Astrocyte (in vitro differentiated cells and primary cell): ENCODE measurements at places on chromosomes 11 and 22. TPM values are rescaled to one million over a fixed set of nuclear protein-coding genes. Genes with fewer than 3 reads are reported as not detected.

The NPAT gene
- total RNA-seq: 10.3 and 10.4 TPM in 2 replicates

DNA sequence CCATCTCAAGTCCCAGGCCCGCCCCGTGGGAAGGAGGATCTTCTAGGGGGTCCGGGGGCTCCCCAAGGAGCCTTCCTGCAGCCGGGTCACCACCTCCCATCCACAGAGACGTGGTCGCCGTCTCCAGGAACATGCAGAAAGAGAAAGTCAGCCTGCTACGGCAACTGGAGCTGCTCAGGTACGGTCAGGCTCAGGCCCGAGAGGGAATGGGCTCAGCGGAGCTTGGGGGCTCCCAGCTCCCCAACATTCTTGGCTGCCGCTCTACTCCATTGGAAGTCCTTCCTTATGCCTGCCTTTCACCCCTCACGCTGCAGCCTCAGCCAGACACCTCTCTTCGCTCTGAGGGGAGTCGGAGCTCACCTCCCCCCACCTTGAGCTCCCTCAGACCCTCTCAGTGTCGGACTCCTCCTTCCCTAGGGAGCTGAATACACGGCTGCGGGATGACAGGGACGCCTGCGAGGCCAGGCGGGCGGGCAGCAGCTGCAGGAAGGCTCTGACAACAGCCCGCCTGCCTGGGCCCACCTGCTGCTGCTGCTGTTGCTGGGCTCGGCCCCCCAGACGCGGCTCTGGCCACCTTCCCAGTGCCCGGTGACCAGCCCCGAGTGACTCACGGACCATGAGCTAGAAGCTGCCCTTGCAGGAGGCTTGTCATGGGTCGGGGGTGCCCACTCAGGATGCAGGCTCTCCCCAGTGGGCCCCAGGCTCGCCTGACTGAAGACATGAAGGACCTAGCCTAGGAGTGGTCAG is 1.5 kb upstream of the CD151 start:
- no peaks in the 10 kb centered on the region for H3K36me3 ChIP-seq
- H3K4me1 ChIP-seq: peaks cover 58% of the 10 kb centered on the region
- H3K4me3 ChIP-seq: peak overlapping the region; percentile 2
- H3K27me3 ChIP-seq: no peaks in the 10 kb centered on the region

The TRIM51 gene
- not detected in 2 replicates for total RNA-seq

DNA sequence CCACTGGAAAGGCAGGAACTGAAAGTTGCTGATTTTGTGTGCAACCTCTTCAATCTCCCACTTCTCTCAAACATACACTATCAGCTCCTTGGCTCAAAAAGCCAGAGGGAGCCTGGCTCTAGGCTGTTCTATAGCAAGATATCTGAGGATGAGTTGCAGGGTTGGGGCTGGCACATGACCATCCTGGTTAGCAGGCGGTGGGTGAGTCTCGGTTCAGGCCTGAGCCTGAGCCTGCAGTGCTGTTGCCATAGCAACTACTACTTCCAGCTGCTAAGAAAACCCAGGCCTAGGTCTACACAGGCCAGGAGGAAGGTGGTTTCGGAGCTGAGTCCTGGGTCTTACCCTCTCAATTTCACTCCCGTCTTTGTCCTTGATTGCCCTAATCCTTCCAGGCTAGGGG is 39.0 kb downstream of the CWC15 start:
- peak; percentile 54 for DNase-seq
- H3K27me3 ChIP-seq: no peaks in the 10 kb centered on the region
- no peak overlapping the region for H3K4me3 ChIP-seq
- H3K27ac ChIP-seq: peak overlapping the region; percentile 93

DNA sequence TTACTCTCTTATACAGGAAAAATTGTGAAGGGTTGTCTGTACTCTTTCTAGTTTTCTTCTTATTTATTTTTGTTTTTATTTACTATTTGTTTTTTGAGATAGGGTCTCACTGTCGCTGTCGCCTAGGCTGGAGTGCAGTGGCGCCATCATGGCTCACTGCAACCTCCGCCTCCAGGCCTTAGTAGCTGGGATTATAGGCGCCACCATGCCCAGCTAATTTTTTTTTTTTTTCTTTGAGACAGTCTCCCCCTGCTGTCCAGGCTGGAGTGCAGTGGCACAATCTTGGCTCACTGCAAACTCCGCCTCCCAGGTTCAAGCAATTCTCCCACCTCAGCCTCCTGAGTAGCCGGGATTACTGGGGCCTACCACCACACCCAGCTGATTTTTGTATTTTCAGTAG is 18.4 kb downstream of the CUL5 start:
- H3K27me3 ChIP-seq: no peaks in the 10 kb centered on the region
- DNase-seq: no peak
- no peaks in the 10 kb centered on the region for H3K4me1 ChIP-seq
- no peaks in the 10 kb centered on the region for H3K36me3 ChIP-seq
- no peak overlapping the region for H3K27ac ChIP-seq
- no peak overlapping the region for H3K4me3 ChIP-seq

The SPI1 gene
- not detected in 2 replicates for total RNA-seq

The SLC6A5 gene
- not detected in 2 replicates for total RNA-seq

The OR52I2 gene
- total RNA-seq: not detected in 2 replicates

GRCh38 chr11:60852982-60853950 is 2.5 kb downstream of the PTGDR2 start:
- no peak overlapping the region for H3K4me3 ChIP-seq
- H3K27ac ChIP-seq: no peak overlapping the region
- H3K36me3 ChIP-seq: peaks cover 6% of the 10 kb centered on the region
- no peak for DNase-seq
- H3K4me1 ChIP-seq: peaks cover under 1% of the 10 kb centered on the region

DNA sequence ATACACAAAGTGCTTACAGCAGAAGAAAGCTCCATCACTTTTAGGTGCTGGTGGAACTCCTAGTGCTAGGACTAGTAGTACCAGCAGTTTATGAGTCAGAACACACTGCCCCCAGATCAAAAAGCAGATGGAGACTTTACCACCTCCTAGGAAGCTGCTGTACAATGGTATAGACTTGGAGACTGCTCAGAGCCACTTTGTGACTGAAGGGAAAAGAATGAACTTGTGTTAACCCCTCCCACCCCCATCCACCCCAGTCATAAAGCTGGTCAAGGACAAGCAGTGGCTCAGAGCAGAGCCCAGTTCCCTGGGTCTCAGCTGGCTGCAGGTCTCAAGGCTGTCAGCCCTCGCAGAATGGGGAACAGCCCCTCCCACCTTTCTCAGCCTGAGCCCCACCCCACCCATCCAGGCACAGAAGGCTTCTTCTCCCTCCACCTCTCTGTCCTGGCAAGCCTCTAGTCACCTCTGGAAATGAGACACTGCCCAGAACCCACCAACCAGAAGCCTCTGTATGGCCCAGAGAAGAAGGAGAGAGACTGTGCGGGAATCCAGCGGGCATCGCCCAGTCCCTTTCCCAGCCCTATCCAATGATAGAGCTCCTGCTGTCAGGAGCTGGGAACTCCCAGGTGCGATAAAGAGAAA is 23.8 kb downstream of the PACSIN2 start:
- no peaks in the 10 kb centered on the region for H3K36me3 ChIP-seq
- H3K27ac ChIP-seq: peak overlapping the region; percentile 72
- H3K4me3 ChIP-seq: peak overlapping the region; percentile 41

The NOL12 gene
- total RNA-seq: 17.9 and 18.1 TPM in 2 replicates

The MTCH2 gene
- 99.8 and 103 TPM in 2 replicates for total RNA-seq

The TENM4 gene
- total RNA-seq: 7.5 and 13.3 TPM in 2 replicates

- peaks cover 16% of the 10 kb centered on the region for H3K4me1 ChIP-seq
- H3K27me3 ChIP-seq: no peaks in the 10 kb centered on the region
- H3K36me3 ChIP-seq: no peaks in the 10 kb centered on the region
These were observed 79.9 kb upstream of the RAB1B start for GRCh38 chr11:66188580-66188979.

The MS4A15 gene
- not detected in 2 replicates for total RNA-seq

DNA sequence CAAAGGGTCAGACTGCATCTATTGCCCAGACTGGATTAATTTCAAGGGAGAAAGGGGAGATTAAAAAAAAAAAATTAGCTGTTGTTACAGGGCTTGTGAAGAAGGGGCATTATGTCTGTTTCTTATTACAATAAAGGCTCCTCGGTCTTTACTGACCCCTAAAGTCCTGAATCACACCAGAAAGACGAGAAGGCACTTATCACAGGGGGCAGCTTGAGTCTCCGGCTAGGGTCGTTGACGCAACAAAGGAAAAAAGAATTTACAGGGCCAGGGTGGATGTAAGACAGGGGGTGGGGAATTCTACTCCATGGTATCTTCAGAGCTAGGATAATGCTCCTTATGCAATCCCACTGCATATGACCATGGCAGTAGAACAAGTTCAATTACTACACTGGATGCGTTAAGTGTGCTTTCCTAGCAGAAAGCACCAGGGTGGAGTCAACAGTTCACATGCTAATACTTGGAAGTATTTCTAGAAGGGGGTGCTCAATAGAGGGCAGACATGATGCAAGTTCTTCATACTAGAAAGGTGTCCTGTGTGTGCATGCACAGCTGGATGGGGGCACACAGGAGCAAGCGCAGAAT is 16.5 kb downstream of the DDX17 start:
- peaks cover 18% of the 10 kb centered on the region for H3K4me1 ChIP-seq
- no peak overlapping the region for H3K4me3 ChIP-seq
- no peaks in the 10 kb centered on the region for H3K27me3 ChIP-seq
- peaks cover 86% of the 10 kb centered on the region for H3K36me3 ChIP-seq
- no peak overlapping the region for H3K27ac ChIP-seq

The SYCE3 gene
- not detected in 2 replicates for total RNA-seq

- no peaks in the 10 kb centered on the region for H3K27me3 ChIP-seq
- no peak for DNase-seq
- no peaks in the 10 kb centered on the region for H3K36me3 ChIP-seq
These were observed 1.5 kb downstream of the PRR33 start for GRCh38 chr11:1889941-1890855.

GRCh38 chr22:24564376-24565058 is 8.7 kb downstream of the SNRPD3 start:
- no peak for DNase-seq
- H3K4me1 ChIP-seq: no peaks in the 10 kb centered on the region
- H3K36me3 ChIP-seq: peaks cover 20% of the 10 kb centered on the region
- H3K27ac ChIP-seq: no peak overlapping the region

The TMEM151A gene
- total RNA-seq: 1.8 and 2.0 TPM in 2 replicates

DNA sequence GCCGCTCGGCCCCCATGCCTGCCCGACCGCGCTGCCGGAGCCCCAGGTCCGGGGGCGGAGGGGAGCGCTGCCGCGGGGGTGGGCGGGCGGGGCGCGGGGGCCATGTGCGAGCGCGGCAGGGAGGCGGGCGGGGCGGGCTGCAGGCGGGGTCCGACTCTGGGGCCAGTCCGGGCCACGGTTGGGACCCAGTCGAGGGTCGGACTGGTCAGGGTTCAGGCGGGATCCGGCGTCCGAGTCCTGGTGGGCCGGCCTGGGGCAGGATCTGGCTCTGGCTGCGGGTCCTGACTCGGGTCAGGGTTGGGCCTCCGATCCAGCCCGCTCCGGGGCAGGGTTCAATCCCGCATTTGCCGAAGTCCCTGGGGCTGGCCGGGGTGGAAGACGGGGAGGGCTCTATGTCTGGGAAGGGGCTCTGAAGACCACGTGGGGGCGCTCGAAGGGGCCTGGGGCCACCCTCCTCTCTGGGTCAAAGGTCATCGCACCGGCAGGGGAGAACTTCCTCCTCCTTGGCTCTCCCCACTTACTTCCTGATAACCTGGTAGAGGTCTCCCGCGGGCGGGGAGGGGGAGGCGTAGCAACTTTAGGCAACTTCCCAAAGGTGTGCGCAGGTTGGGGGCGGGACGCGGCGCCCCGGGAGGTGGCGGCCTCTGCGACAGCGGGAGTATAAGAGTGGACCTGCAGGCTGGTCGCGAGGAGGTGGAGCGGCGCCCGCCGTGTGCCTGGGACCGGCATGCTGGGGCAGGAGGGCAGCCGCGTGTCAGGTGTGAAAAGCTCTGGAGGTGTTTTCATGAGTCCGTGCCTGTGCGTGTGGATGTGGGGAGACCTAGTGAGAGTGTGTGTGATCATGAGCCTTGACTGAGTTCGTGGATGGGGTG is 603 bp downstream of the ESRRA start:
- DNase-seq: no peak
- peaks cover 2% of the 10 kb centered on the region for H3K27me3 ChIP-seq
- no peaks in the 10 kb centered on the region for H3K36me3 ChIP-seq
- H3K4me1 ChIP-seq: peaks cover 14% of the 10 kb centered on the region
- peak overlapping the region; percentile 6 for H3K27ac ChIP-seq

The ARVCF gene
- 11.0 and 17.9 TPM in 2 replicates for total RNA-seq

DNA sequence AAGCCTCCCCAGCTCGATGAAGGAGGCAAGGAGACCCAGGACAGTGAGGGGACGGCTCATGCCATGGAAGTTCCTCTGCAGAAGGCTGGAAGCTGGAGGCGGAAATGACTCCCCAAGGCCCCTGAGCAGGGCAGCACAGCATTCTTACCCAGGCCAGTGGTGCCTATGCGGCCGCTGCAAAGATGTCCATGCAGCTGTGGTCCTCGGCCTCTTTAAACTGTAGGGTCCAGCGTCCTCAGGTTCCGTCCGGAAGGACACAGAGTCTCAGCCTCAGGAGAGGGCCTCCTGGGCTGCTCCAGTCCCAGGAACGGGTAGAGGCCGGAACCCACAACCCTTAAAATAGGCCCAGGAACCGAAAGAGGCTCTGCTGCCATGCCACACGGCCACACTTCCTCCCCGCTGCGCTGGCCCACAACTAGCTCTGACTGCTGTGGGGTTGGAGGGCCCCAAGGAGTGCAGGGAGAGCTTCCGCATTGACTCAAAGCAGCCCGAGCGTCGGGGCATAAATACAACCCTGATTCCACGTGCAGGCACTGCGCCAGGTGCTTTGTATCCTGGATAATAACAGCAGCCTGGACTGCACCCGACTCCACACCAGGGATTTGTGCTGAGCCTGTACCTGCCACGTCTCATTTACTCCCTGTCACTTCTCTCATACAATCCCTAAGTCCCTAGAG is 5.5 kb downstream of the KIAA0930 start:
- H3K4me1 ChIP-seq: peaks cover 10% of the 10 kb centered on the region
- no peak for DNase-seq

DNA sequence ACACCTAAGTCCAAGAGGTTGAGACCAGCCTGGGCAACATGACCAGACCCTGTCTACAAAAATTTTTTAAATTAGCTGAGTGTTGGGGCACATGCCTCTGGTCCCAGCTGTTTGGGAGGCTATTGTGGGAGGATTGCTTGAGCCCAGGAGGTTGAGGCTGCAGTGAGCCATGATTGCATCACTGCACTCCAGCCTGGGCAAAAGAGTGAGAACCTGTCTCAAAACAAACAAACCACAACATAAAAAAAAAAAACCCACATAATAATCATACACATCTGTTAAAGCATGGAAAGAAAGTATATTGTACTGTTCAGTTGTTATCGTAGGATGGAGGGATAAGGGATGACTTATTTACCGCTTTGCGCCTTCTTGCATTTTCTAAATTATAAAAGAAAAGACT is 35.9 kb upstream of the GRK2 start:
- H3K4me3 ChIP-seq: no peak overlapping the region
- H3K27ac ChIP-seq: no peak overlapping the region
- no peaks in the 10 kb centered on the region for H3K27me3 ChIP-seq
- no peak for DNase-seq

The HORMAD2 gene
- total RNA-seq: not detected in 2 replicates

- no peak overlapping the region for H3K4me3 ChIP-seq
- no peak for DNase-seq
- H3K27me3 ChIP-seq: no peaks in the 10 kb centered on the region
- peaks cover 14% of the 10 kb centered on the region for H3K4me1 ChIP-seq
- no peak overlapping the region for H3K27ac ChIP-seq
These were observed 56.8 kb downstream of the DGCR2 start for GRCh38 chr22:19065298-19065859.

GRCh38 chr11:114683007-114683406 is 4.7 kb downstream of the NXPE2 start:
- DNase-seq: no peak
- no peak overlapping the region for H3K27ac ChIP-seq
- peaks cover 4% of the 10 kb centered on the region for H3K4me1 ChIP-seq
- no peak overlapping the region for H3K4me3 ChIP-seq
- H3K36me3 ChIP-seq: no peaks in the 10 kb centered on the region
